Frontal cortex (tissue), 4 donors: ENCODE measurements at places on chromosomes 1 and 21. TPM values are rescaled to one million over a fixed set of nuclear protein-coding genes. Genes with fewer than 3 reads are reported as not detected.

Gene SPATA45
- 2.0 TPM for total RNA-seq

Gene GJA9
- not detected for total RNA-seq

Gene TENT5C
- 4.9 TPM for total RNA-seq

Gene GPR37L1
- 0.82 TPM for total RNA-seq

Gene ATP6V0B
- 265 TPM for total RNA-seq

Gene CASZ1
- total RNA-seq: 1.6 TPM

Gene LTN1
- total RNA-seq: 39.9 TPM

Gene KIF17
- total RNA-seq: 10.2 TPM

Gene LCE2C
- total RNA-seq: not detected

Gene COL8A2
- 0.82 TPM for total RNA-seq

Gene ANKRD65
- 1.2 TPM for total RNA-seq

Gene ZNF593OS
- total RNA-seq: not detected

Gene CAMK1G
- total RNA-seq: 2.4 TPM

Gene PI4KB
- total RNA-seq: 28.5 TPM

DNA sequence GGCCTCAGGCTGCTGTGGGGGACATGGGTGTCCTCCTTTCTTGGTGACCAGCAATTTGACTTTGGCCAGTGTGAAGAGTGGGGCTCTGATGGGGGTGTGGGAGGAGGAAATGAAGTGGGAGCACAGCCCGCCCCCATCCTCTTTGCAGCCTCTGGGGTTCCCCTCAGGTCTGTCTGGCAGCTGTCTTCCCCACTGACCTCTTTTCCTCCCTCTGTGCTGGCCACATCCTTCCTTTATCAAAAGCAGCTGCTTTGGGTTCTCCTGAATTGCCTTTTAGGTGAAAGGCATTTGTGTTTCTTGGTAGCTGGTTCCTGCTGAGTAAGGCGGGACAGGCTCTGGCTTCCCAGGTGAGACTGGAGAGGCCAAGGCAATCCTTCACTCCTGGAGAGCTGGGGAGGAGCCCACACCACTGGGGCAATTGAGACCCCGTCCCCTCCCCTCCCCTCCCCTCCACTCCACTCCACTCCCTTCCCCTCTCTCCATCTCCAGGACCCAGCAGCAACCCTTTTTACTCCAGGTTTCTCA is 24.9 kb downstream of the PCAT6 start:
- no peak for DNase-seq

GRCh38 chr1:42214447-42214871 is 49.9 kb upstream of the GUCA2A start:
- no peak for DNase-seq

DNA sequence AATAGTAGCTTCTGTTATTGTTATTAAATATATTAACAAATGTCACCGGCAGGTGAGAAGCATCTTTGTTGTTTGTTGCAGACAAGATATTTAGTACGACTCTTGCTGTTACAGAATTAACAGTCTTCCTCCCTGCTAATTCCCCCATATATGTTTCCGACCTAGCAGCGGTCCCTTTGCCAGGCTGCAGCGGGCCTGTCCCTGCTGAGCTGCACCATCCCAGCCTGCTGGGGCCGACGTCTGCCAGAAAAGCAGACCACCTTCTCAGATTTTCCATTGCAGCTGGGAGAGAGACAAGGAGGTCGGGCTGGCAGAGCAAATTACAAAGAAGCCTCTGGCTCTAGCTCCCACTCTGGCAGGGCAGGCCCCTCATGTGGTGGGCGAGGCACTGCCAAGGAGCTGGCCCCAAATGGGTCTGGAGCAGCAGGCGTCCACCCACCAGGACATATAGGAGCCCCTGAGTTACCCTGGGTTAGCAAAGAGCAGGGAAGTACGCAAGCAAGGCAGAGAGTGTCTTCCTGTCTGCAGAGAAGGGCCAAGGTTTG is 142.7 kb downstream of the FOXD2 start:
- no peak for DNase-seq

GRCh38 chr1:170460414-170461155 is 71.4 kb upstream of the GORAB start:
- no peak for DNase-seq

DNA sequence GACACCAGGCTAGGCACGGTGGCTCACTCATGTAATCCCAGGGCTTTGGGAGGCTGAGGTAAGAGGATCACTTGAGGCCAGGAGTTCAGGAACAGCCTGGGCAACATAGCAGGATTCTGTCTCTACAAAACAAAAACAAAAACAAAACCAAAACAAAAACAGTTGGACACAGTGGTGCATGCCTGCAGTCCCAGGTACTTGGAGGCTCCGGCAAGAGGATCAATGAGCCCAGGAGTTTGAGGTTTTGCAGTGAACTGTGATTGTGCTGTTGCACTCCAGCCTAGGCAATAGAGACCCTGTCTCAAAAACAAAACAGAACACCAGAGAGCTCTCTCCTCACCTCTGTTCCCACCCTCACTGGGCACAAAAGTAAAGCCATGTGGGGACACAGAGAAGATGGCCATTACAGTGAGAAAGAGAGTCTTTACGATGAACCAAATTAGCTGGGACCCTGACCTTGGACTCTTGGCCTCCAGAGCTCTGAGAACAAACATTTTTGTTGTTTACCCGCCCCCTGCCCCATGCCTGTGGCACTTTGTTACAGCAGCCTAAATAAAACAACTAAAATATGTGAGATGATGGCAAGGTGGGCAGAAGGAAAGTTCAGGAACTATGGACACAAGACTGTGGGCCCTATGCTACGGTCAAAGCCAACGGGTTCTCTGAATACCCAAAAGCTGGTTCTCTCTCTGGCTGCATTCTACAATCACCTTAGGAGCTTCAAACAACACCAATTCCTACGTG is 9.8 kb downstream of the NADK start:
- DNase-seq: no peak

DNA sequence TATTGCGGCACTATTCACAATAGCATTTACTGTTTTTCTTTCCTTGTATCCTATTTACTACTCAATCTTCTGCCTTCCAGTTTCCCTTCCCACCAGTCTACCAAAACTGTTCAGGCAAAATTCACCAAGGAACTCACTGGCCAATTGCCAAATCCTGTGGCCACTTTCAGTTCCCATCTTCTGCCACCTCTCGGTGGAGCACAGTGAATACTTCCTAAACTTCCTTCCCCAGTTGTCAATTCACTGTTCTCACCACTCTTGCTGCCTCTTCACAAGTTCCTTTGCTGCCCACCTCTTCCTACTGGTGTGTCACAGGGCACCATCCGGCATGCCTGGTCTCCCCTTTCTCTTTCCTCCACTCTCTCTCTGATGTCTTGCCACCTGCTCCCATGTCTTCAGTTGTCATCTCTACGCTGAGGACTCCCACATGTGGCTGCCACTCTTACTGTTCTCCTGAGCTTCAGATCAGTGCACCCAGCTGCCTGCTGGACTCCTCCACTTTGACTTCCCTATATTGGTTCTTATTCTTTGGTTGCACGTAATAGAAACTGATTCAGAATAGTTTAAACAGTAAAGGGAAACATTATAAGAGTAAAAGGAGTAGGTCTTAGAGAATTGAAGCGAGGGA is 114.4 kb downstream of the PIK3R3 start:
- no peak for DNase-seq

- no peak for DNase-seq
Measured at GRCh38 chr1:152654110-152654509, 9.1 kb upstream of the LCE2D start.

GRCh38 chr1:205813755-205814058 is 709 bp upstream of the SLC41A1 start:
- DNase-seq: no peak

DNA sequence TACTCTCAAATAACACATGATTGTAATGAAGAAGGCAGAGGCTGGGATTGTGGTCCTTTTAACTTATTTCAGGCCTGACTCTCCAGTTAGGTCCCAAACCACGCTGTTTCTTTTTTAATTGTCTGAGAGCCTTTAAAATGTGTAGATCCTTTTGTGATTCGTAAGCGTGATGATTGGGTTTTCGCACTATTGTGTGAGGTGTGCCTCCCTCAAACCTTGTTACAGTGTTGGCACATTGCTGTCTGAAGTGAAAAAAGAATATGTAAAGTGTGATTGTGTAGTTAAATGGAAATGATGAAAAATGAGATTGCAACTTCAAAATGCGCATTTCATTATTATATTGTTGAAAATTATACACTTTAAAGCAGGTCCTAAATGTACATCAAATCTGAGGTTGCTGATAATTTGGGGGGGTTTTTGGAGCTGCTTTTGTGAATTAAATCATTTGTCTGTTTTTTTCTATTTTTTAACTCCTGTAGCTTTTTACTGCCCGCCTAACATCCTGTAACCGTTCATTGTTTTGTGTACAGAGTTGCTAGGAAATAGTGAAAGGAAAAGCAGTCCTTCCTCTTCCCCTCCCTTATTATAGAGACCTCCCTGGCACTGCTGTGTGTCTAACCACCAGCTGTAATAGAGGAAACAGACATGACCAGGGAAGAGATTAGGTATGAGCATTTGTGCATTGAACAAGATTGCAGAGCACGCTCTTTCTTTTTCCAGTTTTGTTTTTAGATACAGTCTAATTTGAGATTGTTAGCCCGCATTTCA is 43.3 kb downstream of the IARS2 start:
- DNase-seq: no peak

DNA sequence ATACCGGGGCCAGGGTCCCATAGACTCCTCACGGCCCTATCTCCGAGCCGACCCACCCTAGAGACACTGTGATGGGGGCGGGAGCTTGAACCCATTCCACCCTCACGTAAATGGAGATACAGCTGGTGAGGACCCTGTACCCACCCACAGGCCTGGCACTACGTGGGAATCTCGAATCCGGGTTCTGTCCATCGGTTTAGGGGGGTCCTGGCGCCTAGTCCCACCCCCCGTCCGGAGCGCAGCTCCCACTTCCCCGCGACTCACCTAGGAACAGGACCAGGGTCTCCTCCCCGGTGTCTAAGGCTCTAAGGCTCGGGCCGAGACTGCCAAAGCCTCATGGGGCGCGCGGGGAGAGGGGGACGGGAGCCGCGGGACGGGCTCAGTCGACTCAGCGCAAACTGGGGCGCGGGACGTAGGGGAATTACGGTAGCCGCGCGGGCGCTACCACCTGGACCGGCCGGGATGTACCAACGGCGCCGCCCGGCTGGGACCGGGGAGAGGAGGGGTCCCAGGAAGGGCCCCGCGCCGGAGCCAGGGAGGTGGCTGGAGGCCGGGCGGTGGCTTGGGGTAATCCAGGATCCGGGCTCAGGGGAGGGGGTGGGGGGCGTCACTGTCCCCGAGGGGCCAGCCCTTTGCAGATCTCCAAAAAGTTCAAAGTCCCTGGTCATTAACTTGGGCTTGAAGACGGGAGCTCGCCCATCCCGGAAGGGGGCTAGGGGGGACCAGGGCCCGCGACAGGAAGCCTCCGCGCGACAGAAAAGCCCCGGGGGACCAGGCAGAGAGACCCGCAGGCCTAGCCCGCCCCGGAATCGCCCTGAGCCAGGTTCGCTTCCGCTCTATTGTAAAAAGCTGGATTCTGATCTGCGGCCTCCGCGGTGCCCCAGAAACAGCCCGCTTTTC is 1.0 kb downstream of the PLEKHG5 start:
- no peak for DNase-seq

DNA sequence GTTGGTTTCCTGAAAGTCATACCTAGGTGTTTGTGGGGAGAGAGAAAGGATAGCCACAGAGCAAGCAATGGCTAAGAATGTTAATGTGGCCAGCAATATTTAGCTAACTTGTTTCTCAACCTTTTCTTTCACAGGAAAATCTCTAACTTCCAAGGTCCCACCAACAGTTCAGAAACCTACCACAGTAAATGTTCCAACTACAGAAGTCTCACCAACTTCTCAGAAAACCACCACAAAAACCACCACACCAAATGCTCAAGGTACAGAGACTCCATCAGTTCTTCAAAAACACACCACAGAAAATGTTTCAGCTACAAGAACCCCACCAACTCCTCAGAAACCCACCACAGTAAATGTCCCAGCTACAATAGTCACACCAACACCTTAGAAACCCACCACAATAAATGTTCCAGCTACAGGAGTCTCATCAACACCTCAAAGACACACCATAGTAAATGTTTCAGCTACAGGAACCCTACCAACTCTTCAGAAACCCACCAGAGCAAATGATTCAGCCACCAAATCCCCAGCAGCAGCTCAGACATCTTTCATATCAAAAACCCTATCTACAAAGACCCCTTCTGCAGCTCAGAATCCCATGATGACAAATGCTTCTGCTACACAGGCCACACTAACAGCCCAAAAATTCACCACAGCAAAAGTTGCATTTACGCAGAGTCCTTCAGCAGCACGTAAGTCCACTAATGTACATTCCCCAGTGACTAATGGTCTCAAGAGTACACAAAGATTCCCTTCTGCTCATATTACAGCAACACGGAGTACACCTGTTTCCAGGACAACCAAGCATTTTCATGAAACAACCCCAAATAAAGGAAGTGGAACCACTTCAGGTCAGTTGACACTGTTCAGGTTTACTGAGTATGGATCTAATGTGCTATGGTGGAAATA is 15.3 kb downstream of the CD55 start:
- DNase-seq: no peak

- no peak for DNase-seq
Measured at GRCh38 chr1:82346141-82346540, 545.4 kb downstream of the ADGRL2 start.

- no peak for DNase-seq
Measured at GRCh38 chr1:190169311-190170067, 308.2 kb downstream of the BRINP3 start.

DNA sequence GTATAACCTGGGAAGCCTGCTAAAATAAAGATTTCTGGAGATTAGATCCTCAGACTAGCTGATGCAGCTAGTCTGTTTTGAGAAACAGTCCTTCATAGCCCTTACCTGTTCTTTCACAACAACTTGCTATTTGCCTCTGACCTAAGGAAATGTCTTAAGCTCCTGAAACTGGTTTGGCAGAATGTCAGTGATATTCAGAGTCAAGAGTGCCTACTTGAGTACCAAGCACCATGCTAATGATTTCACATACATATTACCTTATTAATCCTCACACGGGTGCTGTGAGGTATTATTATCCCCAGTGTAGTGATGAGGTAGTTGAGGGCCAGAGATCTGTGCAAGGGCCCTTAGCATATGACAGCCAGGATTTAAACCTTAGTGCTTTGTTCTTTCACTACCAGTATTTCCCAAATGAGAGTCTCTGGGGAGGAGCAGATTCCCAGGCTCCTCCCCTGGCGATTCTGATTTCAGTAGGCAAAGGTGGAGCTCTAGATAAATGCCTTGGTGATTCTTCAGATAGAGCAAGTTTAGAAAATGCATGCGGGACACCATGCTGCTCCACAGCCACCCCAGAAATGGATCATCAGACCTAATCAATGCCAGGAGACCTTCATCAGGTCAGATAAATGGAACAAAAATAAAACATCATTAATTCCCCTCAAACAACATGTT is 47.4 kb upstream of the WNT2B start:
- no peak for DNase-seq

DNA sequence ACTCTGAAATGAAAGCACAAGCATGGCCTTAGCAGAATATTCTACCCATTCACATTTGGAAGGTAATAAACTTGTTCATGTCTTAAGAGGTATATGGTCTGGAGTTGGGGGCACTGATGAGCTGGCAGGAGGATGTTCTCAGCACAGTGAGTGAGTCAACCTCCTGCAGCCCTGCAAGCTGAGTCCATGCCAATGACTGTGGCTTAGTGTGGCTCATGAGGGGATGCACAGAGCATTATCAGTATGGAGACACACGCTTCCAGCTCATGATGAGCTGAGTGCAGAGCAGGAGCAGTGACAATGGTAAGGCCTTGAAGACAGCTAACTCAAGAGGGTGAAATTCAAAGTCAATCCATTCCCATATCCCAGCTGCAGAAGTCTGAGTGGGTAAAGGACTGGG is 102.3 kb downstream of the TNFSF18 start:
- no peak for DNase-seq

- DNase-seq: no peak
Measured at GRCh38 chr1:6488602-6489382, 2.7 kb downstream of the PLEKHG5 start.

GRCh38 chr1:152777510-152778137 is 2.7 kb downstream of the LCE1F start:
- DNase-seq: no peak
